ENCODE measurements at places on chromosomes 3 and 15. TPM values are rescaled to one million over a fixed set of nuclear protein-coding genes. Genes with fewer than 3 reads are reported as not detected.

- DNase-seq, result no peak
Measured at GRCh38 chr3:156632601-156633000, 41.8 kb upstream of the TIPARP start.

- no peak for DNase-seq
Measured at GRCh38 chr3:39132096-39133092, 21.0 kb downstream of the CSRNP1 start.

DNA sequence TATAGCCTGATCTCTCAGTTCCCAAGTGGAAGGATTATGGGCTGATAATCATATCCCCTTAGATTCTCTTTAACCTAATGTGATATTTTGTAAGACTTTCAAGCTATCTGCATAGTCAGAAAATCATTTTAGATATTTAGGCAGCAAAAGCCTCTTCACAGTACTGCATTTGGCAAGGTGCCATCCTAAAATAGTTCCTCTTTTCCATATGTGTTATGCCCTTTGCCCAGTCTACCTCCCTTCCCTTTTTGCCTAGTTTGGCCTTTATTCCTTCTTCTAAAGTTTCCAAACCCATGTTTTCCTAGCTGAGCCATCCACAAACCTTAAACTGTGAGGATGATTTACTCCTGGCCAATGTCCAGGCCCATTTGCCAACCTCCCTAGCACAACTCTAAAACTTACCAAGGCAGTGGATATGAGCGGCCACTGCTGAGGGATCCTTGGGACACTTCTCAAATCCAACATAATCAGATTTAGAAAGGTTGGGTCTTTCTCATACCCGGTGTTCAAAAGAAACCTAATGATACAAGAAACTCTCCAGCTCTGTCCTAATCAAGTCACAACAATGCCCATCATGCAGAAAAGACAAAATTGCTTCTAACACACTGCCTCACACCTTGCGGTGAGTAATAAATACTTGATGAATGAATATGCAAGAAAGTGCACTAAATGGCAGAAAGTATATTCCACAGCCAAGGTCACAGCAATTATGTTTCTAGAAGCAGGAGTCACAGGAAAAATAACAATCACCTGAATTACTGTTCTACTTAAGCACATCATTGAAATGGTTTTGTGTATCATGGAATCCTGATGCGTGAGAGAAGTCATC is 493.9 kb downstream of the NLGN1 start:
- no peak for DNase-seq

- no peak for DNase-seq
Measured at GRCh38 chr3:186189492-186189891, 80.6 kb upstream of the ETV5 start.

- DNase-seq, result no peak
Measured at GRCh38 chr15:81285461-81285860, 38.5 kb downstream of the STARD5 start.

DNA sequence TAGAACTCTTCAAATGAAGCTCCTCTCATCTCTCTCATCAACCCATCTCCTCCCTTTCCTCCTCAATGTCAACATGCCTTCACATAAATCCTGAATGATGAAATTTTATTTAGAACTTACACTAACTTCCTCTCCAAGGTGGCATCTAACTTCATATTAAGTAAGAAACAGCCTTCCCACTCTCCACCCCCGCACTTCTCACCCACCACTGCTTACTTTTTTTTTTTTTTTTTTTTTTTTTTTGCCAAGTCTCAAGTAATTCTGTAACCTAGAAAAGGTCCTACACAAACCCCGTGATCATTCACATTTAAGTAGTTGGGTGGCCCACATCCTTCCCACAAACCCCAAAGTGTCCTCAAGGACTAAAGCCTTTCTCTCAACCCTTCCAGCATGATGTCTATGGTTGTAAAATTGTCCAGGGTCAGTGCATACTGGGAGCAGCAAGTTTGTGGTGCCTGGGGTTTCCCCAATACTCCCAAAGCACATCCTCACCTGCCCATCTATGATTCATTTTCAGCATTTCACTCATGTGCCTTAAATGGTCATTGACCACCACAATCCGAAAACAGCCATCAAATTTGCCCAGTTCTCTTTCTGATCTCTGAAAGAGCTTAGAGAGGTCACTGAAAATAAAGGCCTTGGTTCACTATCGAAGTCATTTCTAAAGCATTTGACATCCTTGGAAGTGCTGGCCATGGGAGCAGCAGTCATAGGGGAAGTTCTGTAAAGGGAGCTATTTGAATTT is 47.2 kb downstream of the CD86 start:
- DNase-seq, result no peak

DNA sequence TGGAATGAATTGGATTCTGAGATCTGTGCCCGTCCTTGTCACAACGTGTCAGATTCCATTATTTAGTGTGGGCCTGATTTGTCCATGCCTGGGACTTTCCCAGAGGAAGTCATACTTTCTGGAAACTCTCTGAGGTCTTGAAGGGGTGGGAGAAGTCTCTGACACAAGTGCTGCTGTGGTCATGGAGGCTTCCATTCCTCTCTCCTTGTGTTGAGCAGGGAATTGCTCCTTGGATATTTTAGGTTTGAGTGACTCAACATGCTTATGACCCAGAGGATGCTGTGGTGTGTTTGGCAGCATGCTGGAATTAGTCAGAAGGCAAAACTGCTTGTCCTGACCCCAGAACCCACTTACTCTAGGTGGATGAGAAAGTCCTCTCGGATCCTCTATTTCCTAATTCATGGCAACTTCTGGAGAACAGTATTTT is 132.1 kb downstream of the LPP start:
- no peak for DNase-seq

DNA sequence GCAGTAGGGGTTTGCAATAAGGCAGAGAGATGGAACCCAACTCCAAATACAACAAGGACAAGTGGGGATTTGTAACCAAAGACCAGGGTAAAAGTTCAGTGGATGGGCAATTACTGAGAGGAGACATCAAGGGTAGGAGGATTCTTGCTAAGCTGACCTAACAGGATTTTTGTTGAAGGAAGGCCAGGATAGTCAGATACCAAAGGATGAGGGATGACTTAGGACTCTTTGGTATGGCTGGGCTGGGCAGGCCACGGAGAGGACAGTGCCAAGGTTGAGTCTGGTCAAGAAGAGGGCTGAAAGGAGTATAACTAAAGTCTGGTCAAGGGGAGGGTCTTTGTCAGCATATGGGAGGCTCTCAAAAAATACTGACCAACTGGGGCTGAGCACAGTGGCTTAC is 85.3 kb upstream of the UBE2E2 start:
- no peak for DNase-seq

DNA sequence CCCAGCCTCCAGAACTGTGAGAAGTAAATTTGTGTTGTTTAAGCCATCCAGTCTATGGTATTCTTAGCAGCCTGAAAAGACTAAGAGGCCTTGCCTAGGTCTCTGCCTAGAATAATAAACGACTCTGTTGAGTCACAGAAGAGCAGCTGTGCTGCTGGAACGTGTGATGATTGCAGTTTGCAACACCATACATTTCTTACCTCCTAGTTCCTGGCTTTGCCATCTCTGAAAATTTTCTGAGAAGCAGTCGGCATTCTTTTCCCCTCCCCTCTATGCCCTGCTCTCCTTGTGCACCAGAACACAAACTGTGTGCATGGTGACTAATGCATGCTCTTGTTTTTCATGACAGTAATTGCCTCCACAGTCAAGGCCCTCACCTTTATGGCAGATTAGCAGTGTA is 301.3 kb downstream of the IL20RB start:
- DNase-seq, result no peak

Gene TTLL13
- not detected for polyA plus RNA-seq

All from renal cortex interstitium (tissue), 15 donors.